ENCODE measurements at places on chromosomes 2 and 18. TPM values are rescaled to one million over a fixed set of nuclear protein-coding genes. Genes with fewer than 3 reads are reported as not detected.

GRCh38 chr2:165818920-165819319, 24.9 kb upstream of the GALNT3 start:
- no peak for DNase-seq

The ATP6V1B1 gene
- total RNA-seq, result not detected

DNA sequence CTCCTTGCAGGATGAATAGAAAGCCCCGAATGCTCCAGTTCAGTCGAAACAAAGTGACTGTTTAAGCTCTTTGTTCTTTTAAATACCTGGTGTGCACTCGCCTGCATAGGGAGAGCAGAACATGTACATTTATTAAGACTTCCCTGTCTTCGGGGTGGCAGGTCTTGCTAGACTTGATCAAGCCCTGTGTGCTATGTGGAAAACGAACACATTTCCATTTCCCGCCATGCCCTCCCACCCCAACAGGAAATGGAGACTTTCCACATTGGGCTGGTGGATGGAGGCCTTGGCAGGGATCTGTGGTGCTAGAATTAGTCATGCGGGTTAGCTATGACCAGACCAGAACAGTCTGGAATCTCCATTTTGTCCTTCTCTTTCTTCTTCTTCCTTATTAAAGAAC, 321.0 kb upstream of the THSD7B start:
- DNase-seq, result no peak

The CXCR4 gene
- total RNA-seq, result 89.3 TPM

The REG3G gene
- not detected for total RNA-seq

DNA sequence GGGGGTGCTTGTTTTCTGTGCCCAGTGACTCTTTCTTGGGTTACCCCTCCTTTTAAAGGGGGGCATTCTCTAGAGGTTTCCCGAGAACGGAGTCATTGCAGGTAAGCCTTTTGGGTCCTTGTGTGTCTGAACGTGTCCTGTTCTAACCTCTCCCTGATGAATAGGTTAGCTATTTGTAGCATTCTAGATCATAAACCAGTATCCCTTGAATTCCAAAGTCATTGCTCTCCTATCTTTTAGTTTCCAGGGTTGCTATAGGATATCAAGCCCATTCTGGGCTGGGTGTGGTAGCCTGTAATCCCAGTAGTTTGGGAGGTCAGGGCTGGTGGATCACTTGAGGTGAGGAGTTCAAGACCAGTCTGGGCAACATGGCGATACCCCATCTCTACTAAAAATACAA, 65.9 kb upstream of the YWHAQ start:
- DNase-seq, result no peak

The MROH2A gene
- total RNA-seq, result not detected

GRCh38 chr2:115624332-115624731, 1181.9 kb downstream of the DPP10 start:
- DNase-seq, result no peak

The TIGD1 gene
- 7.6 TPM for total RNA-seq

DNA sequence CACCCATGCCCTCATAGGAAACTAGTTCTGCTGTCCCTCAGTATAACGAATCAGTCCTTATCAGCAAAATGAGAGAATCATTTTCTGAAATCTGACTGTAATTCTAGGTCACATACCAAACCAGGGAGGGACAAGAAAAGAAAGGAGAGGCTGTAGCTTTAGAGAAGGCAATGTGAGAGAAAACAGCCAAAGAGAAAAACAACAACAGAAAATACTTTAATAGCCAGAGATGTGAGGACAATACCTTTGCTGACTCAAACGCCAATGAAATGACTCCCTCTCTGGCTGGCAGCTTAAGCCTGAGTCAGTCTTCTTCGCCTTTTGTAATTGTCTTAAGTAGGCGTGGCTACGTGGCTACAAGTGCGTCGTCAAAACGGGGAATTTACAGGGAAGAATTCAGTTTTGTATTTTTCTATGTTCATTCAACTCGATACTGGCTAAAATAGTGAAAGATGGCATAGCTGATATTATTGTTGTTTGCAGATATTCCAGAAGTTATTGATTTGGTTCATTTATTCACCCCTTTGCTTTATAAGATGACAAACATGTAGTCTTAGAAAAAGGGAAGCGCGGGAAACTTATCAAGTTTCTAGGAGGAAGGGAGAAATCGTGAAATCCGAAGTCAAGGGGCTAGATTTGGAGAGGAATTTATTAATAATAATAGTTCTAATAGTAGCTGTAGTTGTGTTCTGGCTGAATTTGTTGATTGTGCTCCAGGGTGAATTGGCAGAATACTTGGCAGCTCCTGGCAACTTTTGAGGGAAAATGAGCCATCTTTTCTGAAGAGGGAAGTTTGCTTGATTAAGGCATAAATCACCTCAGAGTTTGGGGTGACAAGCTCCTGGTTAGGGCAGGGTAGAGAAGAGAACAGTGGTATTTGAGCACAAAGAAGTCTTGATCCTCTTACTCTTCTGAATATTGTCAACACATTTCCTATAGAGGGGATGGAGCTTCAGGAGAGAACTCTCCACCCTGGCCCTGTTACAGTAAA, at the start of gene IL1A:
Gene IL1A (minus strand): TSS at position 295 of the 991 bp plus-strand sequence. CDS start 723 bp downstream, outside the sequence.
- peak; percentile 28 for DNase-seq

GRCh38 chr2:120764492-120764891, 28.8 kb downstream of the GLI2 start:
- no peak for DNase-seq

The RAPGEF4 gene
- 0.50 TPM for total RNA-seq

DNA sequence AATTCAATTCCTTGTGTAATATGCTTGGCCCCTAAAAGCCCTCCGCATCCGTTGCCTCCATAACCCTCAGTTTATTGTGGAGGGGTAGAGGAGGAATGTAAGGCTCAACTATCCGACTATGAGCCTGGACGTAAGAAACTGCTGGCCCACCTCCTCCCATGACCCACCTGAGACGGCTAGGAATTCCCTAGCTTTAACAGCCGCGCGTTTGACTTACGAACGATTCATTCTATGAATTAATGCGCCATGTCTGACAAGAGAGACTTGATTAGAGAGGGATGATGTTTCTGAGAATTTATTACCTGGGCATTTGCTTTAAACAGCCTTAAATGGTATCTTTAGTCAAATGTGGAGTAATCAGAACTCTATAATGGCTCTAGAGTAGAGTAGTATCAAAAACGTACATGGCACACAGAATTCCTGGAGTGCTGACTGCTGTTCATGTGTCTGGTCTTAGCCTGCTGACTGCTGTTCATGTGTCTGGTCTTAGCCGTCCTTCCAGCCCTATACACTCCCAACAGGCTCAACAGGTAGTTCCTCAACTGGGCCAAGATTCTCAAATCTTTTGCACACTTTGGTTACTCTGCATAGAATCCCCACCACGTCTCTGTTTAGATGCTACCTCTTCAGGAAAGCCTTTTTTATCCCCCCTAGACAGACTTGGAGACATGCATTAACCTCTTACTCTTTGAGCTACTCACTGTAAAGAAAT, 899 bp upstream of the GFPT1 start:
- no peak for DNase-seq

The CSRNP3 gene
- total RNA-seq, result not detected

- DNase-seq, result no peak
Measured at GRCh38 chr2:232498452-232498851, 10.8 kb upstream of the ECEL1 start.

The TTN gene
- total RNA-seq, result 1.6 TPM

DNA sequence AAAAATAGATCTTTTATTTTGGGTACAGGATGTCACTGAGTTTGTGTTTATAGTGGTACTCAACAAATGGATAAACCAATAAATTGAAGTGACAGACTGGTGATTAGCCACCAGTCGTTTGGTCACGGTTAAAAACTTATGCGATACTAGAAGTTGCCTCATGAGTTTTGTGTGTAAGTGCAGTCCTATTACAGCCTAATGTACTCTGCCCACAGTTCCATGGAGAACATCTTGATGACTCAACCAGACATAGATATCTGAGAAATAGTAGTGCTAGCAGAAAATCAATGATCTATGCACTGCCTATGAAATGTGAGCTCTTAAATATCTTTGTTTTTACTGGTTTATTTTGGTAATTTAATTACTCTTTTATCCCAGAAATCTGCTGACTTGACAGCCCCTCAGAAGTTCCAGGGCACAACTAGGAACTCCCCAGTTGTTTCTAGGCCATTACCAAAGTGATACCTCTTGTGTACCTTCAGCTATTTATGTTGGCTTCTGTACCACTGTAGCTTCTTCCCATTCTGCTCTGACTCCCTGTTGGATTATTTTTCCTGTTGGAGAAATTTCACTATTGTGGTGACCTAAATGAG, 209.1 kb upstream of the KCNJ3 start:
- DNase-seq, result no peak

DNA sequence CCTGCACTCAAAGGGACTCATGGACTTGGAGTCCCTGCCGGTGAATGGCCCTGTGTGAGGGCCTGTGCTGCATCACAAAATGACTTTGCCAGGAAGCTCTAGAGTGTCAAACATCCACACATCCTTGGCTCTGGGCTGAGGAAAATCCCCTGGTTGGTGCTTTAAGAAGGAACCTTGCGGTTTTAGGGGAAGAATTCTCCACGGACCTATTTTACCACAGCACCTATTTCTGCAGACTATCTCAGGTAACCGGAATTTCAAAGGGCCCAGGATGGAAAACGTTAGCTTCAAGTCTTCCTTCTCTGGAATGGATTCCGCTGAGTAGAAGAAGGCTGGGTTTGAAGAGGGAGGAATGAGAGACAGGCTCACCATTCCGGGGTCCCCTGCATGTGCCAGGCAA, 166.2 kb downstream of the ALK start:
- DNase-seq, result no peak

GRCh38 chr2:223054193-223054781, 2.3 kb downstream of the KCNE4 start:
- DNase-seq, result no peak

The GTF2A1L gene
- total RNA-seq, result not detected

GRCh38 chr2:158656492-158657229, 138.5 kb upstream of the DAPL1 start:
- no peak for DNase-seq

The FAM168B gene
- 74.7 TPM for total RNA-seq

The INHBB gene
- total RNA-seq, result not detected

DNA sequence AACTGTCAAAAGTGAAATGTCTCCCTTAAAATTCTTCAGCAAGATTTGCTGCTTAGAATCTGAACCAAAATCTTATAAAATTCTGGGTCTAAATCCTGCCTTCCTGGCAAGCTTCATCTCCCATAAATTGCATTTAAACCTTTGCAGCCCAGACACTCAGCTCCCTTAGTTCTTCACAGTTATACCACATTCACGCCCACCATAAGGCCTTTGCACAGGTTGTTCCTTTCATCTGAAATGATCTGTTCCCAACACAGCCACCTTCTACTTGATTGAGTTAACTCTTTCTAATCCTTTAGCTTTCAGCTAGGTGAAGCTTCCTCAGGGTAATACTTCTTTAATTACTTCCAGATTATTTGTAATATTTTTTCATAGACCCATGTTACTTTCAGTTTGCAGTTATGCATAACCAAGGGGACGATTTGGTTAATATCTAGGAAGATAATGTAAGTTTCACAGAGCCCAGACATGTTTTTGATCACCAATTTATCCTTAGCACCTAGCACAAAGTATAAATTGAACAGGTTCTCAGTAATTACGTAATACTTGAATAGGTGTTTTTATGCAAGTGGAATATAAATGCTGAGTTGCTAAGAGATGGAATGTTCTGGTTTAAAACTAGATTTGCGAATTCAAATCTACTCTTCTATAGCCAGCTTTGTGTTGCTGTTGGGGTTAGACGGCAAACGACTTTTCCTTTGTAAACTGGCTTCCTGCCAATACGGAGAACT, 779.7 kb upstream of the PKDCC start:
- DNase-seq, result no peak

GRCh38 chr18:8116341-8117005, 492.8 kb upstream of the RAB12 start:
- DNase-seq, result no peak

The PRKCE gene
- total RNA-seq, result 13.2 TPM

- no peak for DNase-seq
Measured at GRCh38 chr2:202335791-202336467, 40.2 kb upstream of the BMPR2 start.

DNA sequence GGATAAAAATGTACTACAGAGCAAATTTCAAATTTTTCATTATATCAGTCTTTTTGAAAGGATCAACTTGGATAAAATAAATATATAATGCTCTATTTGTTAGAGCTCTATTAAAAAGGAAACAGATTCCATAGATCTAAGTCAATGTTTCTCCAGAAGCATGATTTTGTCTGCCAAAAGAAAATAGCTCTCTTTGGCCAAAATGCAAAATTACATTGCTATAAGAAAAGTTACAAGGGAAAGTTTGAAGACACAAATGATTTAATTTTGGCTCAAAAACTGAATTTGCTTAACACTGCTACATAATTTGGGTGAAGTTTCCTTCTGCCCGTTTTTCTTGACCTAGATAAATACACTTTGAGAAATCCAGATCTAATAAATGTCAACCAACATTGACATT, 15.7 kb downstream of the C2orf69 start:
- DNase-seq, result no peak

GRCh38 chr2:108998911-108999310, 9.9 kb upstream of the EDAR start:
- no peak for DNase-seq

The HMSD gene
- total RNA-seq, result 26.7 TPM

DNA sequence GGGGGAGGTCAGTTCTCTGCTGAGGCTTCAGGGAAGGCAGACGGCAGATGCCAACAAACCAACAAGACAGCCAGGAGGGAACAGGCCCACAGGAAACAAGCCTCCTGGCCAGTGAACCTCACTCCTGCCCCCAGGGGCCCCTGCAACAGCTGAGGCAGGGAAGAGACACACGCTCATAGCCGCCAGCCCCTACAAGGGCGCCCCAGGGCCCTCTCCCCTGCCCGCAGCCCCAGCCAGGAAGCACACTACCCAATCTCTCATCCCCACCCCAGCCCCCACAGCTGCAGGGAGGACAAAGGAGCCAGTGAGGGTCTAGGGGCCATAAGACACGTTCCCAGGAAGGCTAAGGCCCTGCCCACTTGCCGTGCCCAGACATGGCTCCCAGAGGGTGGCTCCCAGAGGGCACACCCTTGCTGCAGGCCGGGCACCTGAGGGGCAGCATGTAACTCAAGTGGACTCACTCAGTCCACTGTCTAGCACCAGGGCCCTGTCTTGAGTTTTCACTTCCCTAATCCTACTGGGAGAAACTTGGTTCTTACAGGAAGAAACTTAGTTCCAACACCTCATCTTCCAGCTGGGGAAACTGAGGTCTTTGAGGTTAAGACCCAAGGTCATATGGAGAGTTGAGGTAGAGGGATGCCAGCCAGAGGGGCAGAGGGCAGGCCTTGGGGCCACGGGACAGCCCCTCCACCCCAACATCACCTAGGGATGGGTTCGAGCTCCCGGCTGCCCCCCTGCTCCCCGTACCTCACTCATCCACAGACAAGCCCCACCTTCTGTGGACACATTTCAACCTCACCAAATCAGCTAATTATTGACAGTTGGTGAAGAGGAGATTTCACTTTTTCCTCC, 37.3 kb downstream of the EMX1 start:
- no peak for DNase-seq

GRCh38 chr2:183495079-183495478, 370.8 kb downstream of the NUP35 start:
- no peak for DNase-seq

DNA sequence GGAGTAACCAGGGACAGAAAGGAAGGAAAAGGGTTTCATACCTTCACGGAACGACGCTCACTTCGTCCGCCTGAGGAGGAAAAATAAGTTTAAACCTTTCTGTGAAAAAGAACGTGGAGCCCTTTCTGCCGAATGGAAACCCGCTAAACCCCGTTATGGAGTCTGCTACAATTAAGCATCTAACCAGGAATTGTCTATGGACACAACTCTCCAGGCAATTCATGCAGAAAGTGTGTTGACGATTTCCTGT, 528 bp upstream of the PPP4R3B start:
- DNase-seq, result no peak

Measured in activated CD4-positive, alpha-beta T cell treated with anti-CD3 and anti-CD28 coated beads for 36 hours (primary cell).